ENCODE measurements at places on chromosomes 4 and X.

GRCh38 chrX:144637731-144638130 lies 609.6 kb upstream of the SPANXN1 start:
- peak; percentile 91 for DNase-seq

- no peak for DNase-seq
Observed at GRCh38 chr4:27149541-27150212, 289.0 kb downstream of the STIM2 start.

DNA sequence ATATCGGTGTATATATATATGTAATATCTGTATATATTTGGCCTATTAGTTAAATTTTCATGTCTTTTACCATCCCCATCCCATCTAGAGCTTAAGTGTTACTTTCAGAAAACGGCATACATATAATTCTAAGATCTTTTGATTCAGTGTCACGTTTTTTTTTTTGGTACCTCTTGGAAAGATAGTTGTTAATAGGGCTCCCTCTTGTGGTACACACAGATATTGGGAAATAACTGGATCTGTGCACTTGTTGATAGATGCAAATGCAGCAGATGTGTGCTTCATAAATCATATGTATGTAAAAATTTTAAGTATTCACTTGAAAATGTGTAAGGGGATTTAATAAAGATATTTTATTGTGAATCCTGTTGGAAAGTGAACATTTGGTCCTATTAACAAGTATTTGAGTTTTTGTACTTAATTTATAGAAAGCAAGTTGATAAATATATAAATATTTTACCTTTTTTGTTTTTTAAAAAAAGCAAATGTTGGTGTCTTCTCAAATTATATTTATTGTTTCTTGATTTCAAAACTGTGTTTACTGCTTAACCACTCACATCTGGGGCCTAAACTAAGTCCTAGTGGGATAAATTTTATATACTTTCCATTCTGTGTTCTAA lies 74.7 kb downstream of the PAQR3 start:
- DNase-seq: peak; percentile 61

- no peak for DNase-seq
Observed at GRCh38 chrX:103423955-103424638, 47.8 kb downstream of the BEX3 start.

GRCh38 chr4:7043284-7044136 lies at the start of gene TADA2B:
Gene TADA2B (plus strand): TSS chr4:7043372. CDS start chr4:7043580, 208 bp downstream.
- DNase-seq: no peak

GRCh38 chr4:97841512-97841911 lies 301.8 kb downstream of the STPG2 start:
- no peak for DNase-seq

DNA sequence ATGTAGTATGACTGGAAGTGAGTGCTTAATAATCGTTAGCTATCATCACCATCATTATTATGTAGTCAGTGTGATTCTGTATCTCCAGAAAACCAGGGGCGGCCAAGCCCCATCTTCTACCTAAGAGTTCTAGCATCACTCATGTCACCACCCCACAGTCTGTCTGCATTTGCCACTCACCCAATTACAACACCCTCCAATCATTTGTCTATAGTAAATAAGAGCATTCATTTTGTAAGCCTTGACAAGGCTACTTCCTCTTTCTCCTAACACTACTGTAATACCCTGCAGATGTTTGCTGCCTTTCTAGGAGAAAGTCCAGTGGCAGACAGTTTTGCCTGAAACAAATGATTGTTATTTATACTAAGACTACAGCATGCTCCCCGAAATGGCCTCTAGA lies 15.8 kb upstream of the IL21 start:
- DNase-seq: no peak

GRCh38 chr4:132123870-132124623 lies 1025.0 kb upstream of the PCDH10 start:
- DNase-seq: peak; percentile 26

DNA sequence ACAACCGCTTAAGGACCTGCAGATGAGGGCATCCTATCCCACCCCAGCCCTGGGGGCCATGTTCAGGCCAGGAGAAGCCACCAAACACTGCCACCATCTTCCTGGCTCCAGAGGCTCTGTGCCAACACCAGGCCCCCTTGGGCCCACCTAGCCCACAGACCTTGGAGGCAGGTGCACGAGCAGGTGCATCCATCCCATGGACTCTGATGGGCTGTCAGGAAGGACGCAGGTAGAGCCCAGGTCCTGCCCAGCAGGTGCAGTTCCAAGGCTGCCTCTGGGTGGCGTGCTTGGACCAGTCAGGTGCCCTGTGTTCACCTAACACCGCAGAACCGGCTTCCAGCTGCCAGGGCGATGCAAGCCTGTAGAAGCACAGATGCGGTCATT lies 22.8 kb upstream of the PDE6B start:
- peak; percentile 16 for DNase-seq

GRCh38 chr4:86338989-86339388 lies 20.9 kb downstream of the MAPK10 start:
- peak; percentile 76 for DNase-seq

DNA sequence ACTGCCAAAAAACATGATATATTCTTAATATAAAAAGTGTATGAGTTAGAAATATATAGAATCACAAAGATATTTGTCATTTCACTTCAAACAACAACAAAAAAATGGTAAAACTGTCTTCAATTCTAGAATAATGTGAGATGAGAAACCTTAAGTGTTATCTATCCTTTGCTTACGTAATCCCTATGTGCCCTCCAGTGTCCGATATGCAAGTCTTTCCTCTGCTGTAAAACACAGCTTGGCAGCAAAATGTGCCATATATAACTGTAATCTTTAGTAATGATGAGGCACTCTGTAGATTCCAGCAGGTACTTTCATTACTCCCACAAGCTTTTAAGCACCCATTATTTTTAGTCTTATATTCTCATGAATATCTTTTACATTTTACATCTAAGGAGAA lies 555.1 kb upstream of the FRG1 start:
- DNase-seq: no peak

- DNase-seq: no peak
Observed at GRCh38 chrX:99271641-99272040, 1138.4 kb downstream of the PCDH19 start.

DNA sequence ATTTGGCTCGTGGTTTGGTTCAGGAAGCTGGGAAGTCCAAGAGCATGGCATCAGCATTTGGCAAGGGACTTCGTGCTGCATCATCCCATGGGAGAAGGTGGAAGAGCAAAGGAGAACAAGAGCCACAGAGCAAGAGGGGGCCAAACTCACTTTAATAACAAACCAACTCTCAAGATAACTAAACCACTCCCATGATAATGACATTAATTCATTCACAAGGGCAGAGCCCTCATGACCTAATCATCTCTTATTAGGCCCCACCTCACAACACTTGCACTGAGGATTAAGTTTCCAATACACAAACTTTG lies 113.4 kb upstream of the ATXN3L start:
- DNase-seq: peak; percentile 18

- no peak for DNase-seq
Observed at GRCh38 chr4:175277816-175278215, 359.7 kb downstream of the ADAM29 start.

DNA sequence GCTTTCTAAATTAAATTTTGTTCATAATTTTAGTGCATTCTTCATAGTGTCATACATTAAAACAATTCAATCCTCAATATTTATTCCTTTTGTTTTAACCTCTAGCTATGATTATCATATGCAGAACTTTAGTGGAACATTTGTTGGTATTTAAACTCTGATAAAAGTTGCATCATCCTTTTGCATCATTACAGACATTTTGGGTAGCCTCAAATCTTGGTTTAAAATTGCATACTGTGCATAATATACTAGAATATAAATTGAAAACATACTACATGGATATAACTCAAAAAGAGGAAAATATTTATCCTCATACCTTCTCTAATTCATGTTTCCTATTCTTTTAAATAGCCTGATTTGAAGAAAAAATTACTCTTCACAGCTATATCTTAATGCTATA lies 97.3 kb upstream of the NAP1L5 start:
- no peak for DNase-seq

DNA sequence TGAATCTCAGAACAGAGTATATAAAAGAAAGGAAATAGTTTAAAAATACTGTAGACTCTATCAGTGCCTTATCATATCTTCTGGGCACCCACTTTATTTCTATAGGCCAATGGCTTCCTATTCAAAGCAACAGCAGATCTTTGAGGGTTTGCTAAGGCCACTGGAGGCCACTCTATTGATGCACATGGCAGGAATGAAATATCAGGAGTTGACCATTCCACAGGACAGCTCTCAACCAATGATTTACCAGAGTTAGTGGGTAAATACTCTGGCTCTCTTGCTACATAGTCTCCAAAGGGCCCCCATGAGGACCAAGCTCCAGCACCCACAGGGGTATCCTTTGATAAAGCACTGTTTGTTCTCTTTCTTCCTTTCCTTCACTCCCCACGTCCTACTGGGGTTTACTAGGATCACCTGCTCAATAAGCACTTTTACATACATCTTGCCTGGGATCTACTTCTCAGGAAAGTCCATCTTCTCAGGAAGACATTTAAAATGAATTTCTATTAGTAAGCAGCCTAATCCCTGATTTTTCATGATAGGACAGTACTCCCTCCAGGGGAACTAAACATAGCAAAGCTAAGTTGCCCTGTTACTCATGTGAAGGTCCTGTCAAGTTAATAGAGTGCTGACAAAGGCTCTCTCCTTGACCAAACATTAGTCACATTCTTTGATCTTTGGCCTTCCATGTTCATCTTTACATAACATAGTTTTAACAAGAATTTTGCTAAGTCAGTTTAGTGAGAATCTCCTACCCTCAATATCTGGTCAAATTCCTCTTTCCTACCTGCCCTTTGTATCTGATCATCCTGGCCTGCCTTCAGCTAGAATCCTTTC lies 459.7 kb downstream of the GRXCR1 start:
- no peak for DNase-seq

- peak; percentile 60 for DNase-seq
Observed at GRCh38 chrX:120672389-120672788, 42.5 kb upstream of the C1GALT1C1 start.

- no peak for DNase-seq
Observed at GRCh38 chrX:139039041-139039440, 327.5 kb upstream of the FGF13 start.

GRCh38 chr4:155907556-155907955 lies 4.1 kb downstream of the TDO2 start:
- DNase-seq: no peak

DNA sequence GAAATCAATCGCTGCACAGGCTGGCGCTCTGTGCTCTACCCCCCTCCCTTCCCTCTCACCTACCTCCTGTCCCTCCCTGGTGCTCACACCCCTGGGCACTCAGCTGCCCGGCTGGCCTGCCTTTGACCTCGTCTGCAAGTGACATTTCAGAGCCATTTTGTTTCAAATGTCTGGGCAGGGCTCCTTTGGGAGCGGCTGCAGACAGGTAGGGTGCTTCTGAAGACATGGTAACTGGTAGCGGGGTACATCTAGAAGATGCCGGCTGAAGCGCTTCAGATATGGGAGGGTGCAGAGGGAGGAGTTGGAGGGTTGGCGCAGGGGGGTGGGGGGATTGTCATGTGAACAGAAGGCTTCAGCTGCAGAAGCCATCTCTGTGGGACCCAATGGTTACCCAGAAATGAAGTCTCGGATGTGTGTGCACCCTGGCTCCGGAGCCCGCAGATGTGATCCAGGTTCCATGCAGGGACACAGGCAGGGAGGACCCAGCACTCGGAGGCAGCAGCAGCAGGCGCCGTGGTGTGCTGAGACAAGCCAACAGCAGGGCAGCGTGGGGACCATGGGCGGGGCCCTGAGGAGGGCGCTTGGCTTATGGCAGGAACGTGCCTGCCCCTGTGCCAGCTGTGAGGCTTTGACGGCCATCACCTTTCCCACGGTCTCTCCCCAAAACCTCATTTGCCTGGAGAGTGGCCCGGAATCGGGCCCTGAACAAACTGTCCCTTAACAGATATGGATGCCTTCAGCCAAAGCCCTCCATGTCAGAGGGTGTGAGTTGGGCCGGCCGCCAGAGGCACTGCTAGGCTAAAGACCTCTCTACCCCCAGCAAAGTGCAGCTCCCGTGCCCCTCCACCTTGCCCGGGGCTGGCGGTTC lies 7.6 kb upstream of the DUSP9 start:
- DNase-seq: no peak

DNA sequence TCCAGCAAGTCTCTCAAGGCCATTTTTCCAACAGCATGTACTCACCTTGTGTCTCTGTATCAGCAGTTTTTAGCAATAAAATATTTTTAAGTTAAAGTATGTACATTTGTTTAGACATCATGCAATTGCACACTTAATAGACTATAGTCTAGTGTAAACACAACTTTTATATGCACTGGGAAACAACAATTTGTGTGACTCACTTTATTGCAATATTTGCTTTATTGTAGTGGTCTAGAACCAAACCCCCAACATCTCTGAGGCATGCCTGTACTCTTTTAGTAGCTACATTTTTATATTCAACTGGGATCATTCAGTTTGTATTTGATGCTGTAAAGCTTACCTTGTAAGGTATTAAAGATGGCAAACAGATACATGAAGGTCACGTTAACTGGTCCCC lies 14.7 kb upstream of the PHKA2 start:
- no peak for DNase-seq

DNA sequence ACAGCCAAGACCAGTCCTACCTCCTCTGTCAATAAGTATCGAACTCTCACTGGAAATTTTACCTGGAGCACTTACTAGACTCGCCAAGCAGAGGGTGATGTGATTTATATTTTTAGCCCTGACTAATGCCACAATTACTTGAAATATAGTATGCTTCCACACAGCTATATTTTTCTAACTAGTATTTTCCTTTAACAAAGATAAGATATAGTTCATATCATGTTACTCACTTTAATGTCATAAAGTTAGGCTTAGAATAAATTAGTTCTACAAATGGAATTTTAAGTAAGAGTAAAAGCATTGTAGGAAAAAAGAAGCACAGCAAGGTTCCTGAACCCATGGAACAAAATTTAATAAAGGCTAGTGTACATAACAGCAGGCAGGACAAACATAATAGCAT lies 16.0 kb upstream of the NKX6-1 start:
- DNase-seq: no peak

GRCh38 chrX:120647127-120647526 lies 17.3 kb upstream of the C1GALT1C1 start:
- DNase-seq: no peak

DNA sequence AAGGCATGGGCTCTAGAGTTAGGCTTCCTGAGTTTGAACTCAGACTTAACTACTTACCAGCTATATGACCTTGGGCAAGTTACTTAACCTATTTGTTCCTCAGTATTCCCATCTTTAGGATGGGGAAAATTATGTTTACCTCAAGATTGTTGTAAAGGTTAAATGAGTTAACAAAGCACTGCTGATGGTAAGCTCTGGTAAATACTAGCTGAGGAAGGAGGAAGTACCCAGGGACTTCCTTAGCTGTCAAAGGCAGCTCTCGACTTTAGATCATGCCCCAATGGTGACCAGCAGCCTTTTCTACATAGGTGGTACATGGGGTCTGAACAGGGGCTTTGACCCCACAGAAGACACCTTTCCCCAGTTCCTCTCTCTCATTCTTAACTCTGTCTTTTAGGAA lies 20.1 kb downstream of the ATP7A start:
- DNase-seq: no peak

DNA sequence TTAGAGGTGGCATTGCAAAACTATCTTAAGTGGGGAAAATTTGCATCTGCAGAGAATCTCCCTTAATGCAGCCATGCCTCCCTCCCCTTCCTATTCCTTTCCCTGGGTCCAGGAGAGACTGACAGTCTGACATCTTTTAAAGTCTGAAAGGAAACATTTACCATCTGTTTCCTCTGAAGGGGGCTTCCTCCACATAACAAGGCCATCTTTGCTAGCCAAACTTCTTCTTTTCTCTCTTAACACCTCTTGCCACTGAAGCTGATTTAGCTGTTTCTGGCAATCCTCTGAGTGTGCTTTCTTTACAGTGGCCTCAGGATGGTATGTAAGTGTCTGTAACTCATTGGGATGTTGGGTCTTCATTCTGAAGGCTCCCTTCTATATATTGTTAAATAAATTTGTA lies 34.6 kb upstream of the AADAT start:
- DNase-seq: no peak

- peak; percentile 22 for DNase-seq
Observed at GRCh38 chrX:41542135-41542534, 95.0 kb downstream of the NYX start.
